ENCODE measurements at places on chromosomes 3 and 15.

GRCh38 chr3:127902486-127902885 lies 12.5 kb upstream of the KBTBD12 start:
- no peak for DNase-seq

DNA sequence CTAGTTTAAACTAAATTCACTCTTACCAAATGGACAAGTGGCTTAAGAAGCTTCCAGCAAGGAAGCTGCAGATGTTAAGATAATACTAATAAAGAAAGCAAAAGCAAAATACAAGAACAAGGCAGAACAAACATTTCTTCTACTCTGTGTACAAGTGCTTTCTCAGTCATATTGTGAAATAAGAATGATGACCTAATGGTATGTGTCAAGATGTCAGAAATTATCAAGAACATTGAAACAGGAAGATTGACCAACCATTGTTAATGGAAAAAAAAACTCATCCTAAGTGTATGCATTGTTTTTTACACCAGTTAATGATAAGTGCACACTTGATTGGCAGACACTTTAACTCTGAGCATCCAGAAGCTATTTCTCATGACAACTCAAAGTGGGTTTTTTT lies 65.4 kb upstream of the P2RY1 start:
- DNase-seq, result no peak

DNA sequence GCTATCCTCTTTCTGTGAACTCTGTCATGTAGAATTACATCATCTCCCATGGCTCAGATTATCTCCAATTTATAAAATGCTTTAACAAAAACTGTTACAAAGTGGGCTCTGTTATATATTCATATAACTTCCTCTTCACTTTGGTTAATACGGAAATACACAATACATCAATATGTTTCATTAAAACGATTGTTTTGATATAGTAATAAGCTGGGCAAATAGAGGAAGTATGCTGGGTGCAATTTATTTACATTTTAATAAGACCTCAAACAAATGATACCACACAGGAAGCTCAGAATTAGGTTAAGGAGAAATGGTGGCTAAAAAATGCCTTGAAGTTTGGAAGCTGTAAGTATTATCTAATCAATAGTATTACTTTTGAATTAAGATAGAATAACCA lies 331.0 kb downstream of the ZBTB20 start:
- DNase-seq, result no peak

- no peak for DNase-seq
Observed at GRCh38 chr15:60426870-60427508, 29.2 kb upstream of the ANXA2 start.

- no peak for DNase-seq
Observed at GRCh38 chr3:175127075-175127662, 268.0 kb downstream of the NAALADL2 start.

DNA sequence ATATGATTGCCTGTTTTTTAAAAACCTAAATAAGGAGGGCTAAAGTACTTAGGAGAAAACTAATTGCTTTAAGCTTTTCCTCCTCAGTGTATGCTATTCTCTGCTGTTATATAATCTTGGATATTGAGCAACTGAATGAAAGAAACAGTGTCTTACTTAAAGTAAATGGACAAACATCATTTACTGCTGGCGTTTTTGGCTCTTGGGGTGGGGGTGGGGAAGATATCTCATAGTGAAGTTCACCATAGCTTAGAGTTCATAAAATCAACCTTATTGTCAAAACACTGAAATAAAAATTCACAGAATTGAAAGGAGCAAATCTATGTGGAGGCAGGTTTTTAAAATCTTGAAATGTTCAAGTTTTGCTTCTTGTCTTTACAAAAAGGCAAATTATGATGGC lies 256.4 kb upstream of the SOX2 start:
- no peak for DNase-seq

All from activated T-helper 2 cell treated with anti-CD3 and anti-CD28 coated beads, Interferon-gamma antibody, Interleukin-2, Interleukin-4, amounts not matched to agents 10 μg/mL and 5 μg/mL and 100 μg/mL, durations not matched to agents 14 hours and 24 hours and 36 hours (primary cell).